ENCODE measurements at places on chromosomes 2 and 18.
A peak's percentile ranks its signal among the peaks of the same experiment; 100 is the strongest.

- DNase-seq: no peak
Measured at GRCh38 chr2:123808243-123808642, 216.8 kb upstream of the CNTNAP5 start.

DNA sequence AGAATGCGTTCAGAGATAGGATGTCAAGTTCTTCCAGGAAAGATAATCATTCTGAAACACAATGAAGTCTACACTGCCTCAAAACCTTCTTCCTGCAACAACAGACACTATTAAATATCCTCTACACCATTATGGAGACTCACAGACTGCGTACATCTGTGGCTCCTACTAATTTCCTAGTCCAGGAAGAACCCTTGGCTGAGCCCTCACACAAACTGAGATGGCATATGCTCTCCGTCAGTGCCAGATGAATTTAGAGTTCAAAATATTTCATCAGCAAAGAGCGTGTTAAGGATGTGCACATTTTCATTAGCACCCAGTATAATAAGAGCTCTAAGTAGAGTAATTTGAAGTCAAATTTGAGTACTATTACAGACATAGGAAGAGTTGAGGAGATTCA is 117.2 kb downstream of the TCF4 start:
- DNase-seq: no peak

DNA sequence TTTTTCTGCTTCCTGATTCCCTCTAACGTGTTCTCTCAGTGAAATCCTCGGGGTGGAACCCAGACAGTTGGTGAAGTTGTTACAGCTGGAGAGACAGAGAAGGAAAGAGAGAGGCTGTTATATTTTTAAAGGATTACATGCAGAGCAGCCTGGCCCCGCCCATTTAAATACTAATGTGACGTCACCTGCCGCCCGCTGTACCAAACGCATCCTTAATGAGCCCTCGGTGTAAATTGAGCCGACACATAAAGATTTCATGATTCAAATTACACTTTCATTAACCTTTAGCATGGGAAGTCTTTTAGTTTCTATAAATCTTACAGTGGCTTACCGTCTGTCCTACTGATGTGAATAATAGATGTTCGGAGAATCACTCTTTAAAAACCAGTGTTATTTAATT is 164.0 kb upstream of the SIX3 start:
- DNase-seq: no peak

DNA sequence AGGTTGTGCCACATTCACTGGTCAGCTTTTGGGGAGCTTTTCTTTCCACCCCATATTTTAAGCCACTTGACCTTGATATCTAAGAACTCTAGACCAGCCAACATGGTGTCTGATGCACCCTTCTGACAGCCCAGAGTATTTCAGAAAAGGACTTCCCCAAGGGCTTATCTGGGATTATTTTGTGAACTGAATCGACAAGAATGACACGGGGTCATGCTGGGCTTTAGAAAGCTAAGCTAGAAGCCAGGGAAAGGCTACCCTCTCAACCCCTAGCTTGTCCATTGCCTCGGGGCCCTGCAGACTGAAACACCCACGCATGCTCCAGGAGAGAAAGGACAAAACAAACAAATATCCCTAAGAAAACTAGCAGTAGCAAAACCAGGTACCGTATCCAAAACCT is 16.0 kb downstream of the SLC4A5 start:
- DNase-seq: no peak

DNA sequence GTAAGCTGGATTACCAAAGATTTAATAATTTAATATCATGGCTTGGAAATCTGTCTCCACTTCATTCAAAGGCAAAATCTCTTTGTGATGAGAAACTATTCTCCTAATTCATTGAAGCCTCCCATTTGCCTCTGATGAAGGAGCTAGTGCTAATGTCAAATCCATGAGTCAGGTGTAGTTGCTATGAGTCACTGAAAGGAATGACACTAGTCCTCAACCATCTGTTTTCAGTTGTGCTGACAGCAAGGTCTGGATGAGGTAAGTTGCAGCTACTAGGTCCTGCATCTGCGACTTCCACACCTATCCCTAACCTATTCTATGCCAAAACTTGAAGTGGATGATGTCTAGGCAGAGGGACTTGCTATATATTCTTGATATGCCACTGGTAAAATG is 324.0 kb upstream of the UBE2E3 start:
- DNase-seq: no peak

DNA sequence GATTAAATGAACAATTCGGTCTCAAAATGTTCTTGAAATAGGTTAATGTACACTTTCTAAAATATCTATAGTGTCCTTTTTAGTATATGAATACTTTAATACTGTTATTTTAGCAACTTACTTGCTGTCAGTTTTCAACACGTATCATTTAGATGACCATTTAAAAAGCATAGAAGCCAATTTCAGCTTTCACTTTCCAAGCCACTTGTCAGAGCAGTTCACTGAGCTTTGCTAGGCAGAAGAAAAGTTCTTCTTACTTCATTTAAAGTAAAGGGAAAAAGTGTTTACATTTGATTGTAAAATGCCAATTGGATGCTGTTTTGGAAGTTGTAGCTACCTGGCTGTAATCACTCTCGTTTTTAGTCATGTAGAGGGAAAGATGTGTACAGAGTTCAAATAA is 126.0 kb downstream of the KCNH7 start:
- no peak for DNase-seq

DNA sequence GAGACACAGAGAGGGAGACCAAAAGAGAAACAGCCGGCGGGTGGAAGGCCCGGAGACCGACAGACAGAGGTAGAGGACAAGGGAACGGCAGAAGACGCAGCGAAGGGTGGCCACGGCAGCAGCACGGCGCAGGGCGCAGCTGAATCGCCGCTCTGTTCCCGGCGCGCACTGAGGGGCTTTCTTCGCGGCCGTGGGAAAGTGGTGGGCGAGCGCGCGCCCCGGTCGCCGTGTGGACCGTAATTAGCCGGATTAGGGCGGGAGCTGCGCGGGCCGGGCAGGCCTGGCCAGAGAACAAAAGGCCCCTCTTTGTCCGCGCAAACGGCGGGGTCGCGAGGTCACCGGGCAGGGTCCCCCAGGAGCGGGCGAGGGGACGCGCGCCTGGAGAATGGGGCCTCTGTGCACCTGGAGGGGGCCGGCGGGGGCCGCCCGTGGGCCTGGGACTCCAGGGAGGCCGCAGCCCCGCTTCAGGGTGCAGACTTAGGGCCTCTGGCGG is 158.3 kb downstream of the ZFP36L2 start:
- no peak for DNase-seq

- peak; percentile 23 for DNase-seq
Measured at GRCh38 chr2:75627902-75628504, 18.6 kb upstream of the MRPL19 start.

DNA sequence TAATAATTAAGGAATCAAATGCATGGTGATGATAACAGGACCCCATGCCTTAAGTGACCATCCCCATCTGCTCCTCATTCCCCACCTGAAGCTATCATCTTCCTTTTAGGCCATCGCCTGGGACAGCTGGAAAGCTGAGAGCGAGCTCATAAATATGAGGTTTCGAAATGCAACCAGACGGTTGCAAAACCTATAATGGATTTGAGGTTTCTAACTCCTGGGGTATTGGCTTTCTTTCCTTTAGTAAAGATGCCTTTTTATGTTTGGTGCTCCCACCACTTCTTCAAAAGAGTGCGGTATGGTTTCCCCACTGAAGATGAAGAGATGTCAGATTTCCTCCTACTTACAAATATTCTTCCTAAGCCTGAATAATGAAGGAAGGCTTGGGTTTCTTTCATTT is 1589.5 kb upstream of the PIK3C3 start:
- DNase-seq: no peak

- DNase-seq: no peak
Measured at GRCh38 chr2:628651-629050, 48.6 kb downstream of the TMEM18 start.

- DNase-seq: no peak
Measured at GRCh38 chr2:149129433-149129832, 90.9 kb downstream of the LYPD6B start.

GRCh38 chr2:217671871-217672270 is 330.9 kb downstream of the TNS1 start:
- no peak for DNase-seq

DNA sequence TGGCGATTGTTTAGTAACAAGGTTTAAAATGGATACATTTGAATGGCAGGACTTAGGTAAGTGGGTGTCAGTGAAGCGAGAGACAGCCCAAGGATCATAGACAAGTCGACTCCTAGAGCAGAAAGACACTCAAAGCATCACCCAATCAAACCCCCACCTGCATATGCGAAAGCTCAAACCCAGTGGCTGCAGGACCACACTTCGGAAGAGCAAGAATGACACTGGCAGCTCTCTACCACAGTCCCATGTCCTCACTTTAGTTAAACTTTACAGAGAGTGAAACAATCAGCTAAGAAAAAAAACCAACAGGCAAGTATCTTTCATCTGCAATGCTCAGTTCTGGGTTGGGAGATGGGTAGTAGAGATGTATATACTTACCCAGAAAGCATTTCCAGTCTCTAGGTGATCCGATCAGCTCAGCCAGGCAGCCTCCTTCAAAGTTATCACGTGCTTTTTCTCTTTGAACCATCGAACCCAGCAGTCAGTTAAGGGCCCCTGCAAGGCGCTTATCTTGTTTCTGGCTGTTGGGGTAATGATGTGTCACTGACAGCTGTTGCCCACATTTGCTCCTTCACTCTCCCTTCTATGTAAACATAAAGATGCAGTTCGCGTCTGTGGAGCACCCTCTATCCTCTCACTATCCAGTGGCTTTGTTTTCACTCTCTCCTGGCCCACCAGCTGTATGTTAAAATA is 357.5 kb upstream of the ID2 start:
- no peak for DNase-seq

DNA sequence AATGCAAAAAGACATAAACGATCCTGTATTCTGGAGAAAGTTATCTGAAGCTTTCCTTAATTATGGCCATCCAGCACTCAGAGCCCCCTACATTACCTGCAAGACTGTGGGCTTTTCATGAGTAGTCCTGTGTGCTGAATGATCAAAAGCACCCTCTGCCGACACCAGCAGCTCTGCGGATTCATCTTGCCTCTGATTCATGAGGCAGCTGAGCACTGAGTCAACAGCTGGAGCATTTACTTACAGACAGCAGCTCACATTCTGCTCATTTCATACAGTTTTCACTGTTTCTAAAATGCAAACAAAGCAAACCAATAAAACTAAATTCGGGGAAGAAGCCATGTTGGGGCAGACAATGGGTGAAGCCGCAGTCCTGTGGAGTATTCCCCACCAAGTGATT is 886.5 kb downstream of the CNTNAP5 start:
- DNase-seq: no peak

DNA sequence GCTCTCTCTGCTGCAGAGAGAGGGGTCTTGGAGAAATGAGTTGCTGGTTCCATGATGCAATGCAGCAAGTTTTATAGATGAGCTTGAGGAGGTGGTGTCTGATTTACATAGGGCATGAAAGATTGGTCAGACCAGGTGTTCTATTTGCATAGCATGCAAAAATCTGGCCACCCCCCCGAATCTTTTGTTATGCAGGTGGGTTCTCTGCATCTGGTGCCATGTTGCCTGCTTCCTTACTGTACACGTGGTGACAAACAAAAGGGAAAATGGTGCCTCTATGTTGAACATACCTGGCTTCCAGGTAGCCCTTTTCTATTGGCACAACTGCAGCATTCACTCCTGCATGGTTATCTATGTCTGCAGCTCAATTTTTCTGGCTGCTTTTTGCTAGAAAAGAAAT is 169.4 kb downstream of the GALNT1 start:
- DNase-seq: no peak

DNA sequence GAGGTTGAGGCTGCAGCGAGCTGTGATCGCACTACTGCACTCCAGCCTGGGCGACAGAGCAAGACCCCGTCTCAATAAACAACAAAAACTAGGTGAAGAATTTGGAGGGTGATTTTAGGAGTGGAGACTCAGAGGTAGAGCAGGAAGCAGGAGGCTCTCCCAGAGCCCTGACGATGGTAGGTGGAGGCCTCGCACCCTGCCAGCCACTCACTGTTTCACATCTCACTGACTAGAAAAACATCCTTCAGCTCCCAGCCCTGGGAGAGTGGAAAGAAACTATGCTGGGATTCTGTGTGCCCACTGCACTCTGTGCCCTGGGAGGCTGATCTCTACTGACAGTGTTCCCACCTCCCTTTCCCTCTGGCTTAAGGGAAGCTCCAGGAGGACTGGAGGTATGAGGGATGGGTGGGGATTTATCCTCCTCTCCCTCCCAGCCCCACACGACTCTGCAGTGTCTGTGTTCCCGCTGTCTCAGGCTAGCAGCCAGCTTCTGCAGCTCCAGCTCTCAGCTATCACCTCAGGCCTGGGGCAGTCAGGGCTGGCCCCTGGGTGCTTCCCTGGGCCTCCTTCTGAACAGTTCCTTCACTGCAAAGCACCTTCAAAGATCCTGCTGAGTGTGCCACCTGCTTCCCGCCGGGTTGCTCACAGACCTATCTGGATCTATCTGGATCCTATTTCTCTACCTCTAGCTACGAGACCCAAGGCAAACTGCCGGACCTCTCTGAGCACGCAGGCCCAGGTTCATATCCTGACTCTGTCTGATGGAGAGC is 9.6 kb downstream of the CIB4 start:
- DNase-seq: no peak

GRCh38 chr18:10061566-10062140 is 147.8 kb downstream of the VAPA start:
- DNase-seq: no peak

GRCh38 chr18:58180172-58180571 is 136.1 kb downstream of the NEDD4L start:
- DNase-seq: no peak

DNA sequence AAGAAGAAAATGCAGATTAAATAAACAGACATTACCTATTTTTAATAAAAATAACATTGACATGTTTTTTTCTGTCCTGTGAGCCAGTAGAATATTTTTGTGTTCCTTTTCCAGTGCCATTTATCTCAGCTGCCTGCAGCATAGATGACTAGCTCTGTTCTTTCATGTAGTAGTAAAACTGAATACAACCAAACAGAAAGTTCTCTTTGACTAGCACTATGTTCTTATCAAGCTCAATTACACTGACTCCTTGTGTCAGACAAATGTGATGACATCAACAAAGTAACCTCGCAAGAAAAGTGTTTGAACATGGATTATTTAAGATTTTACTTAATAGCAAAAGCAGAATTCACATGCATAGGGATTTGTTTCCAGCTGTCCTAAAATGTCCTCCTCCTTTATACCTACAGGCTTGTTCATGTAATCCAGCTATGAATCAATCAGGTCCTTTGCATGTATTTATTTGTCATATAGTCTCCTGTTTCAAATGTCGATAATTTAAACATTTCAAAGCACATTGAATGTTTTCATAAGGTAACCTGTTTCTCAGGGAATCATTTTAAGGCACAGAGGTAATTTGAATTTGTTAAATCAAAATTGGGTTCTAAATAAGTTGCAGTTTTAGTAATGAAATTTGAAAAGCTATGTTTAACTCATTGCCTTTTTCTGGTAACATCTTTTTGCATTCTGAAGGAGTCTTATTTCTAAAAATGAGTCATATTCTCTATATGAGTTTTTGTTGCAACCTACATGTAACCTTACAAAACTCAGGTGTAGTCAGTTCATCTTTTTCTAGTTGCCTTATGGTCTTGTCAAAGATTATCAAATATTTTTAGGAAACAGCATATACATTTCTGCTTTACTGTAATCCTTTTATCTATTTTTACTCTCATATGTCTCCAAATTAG is 215.3 kb upstream of the GULP1 start:
- DNase-seq: no peak

Measured in activated effector memory CD4-positive, alpha-beta T cell treated with Interleukin-2 at 50 U/mL for 16 hours (primary cell).